Sigmoid colon (tissue), 7 donors: ENCODE measurements at places on chromosomes 7 and 10. TPM values are rescaled to one million over a fixed set of nuclear protein-coding genes. Genes with fewer than 3 reads are reported as not detected.

GRM8 gene
- 0.55 TPM for total RNA-seq

SPDYE2B gene
- not detected for total RNA-seq

THSD7A gene
- total RNA-seq: 5.0 TPM

FKBP6 gene
- total RNA-seq: not detected

DIP2C gene
- total RNA-seq: 42.1 TPM

SPDYE6 gene
- not detected for total RNA-seq

TUBAL3 gene
- total RNA-seq: not detected

DNA sequence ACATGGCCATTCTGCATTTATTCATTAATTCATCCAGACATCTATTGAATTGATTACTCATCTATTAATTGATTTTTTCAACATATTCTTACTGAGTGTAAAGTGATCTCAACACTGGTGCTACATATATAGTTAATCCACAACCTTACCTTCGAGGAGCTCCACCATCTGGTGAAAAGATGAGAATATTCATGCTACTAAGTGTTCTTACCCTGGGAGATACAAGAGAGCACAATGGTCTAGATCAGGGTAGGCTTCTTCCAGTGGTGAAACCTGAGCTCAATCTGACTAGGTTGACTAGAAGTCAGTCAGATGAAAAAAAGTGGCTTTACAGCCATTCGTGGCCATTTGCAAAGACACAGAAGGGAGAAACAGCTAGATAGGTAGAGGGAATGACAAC is 507.4 kb downstream of the ANKRD7 start:
- no peaks in the 10 kb centered on the region for H3K4me1 ChIP-seq
- no peak overlapping the region for H3K4me3 ChIP-seq
- no peaks in the 10 kb centered on the region for H3K27me3 ChIP-seq
- H3K27ac ChIP-seq: no peak overlapping the region

DNA sequence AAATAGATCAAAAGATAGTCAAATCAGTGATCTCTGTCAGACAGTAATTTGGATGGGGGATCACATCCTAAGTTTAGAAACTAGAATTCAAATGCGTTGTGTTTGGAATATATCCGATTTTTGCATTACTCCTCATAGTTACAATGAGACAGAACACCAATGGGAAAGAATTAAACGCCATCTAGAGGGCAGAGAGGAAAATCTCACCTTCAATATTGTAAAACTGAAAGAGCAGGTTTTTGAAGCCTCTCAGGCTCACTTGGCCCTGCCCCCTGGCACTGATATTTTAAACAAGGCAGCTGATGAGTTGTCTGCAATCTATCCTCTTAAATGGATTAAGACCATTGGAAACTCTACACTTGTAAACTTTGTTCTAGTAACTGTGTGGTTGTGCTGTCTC is 17.7 kb downstream of the FRG2B start:
- H3K36me3 ChIP-seq: no peaks in the 10 kb centered on the region
- no peak for DNase-seq
- H3K27me3 ChIP-seq: no peaks in the 10 kb centered on the region
- H3K4me3 ChIP-seq: no peak overlapping the region

GRCh38 chr7:95330204-95330960 is 6.0 kb upstream of the PON1 start:
- no peak overlapping the region for H3K27ac ChIP-seq
- H3K4me1 ChIP-seq: no peaks in the 10 kb centered on the region
- no peaks in the 10 kb centered on the region for H3K27me3 ChIP-seq
- DNase-seq: no peak

DNA sequence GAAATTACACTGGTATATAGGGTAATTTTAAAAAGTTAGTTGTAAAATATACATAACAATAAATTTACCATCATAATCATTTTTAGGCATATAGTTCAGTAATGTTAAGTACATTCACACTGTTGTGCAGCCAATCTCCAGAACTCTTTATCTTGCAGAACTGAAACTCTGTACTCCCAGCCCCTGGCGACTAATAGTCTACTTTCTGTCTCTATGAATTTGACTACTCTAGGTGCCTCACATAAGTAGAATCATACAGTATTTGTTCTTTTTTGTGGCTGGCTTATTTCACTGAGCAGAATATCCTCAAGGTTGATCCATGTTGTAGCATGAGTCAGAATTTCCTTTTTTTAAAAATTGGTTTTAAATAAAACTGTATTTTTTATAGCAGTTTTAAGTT is 41.4 kb downstream of the NRF1 start:
- no peak overlapping the region for H3K4me3 ChIP-seq
- H3K4me1 ChIP-seq: no peaks in the 10 kb centered on the region
- no peaks in the 10 kb centered on the region for H3K27me3 ChIP-seq
- DNase-seq: no peak
- H3K36me3 ChIP-seq: peaks cover 3% of the 10 kb centered on the region
- H3K27ac ChIP-seq: no peak overlapping the region

GRCh38 chr10:95411635-95412034 is 120.8 kb upstream of the PDLIM1 start:
- H3K4me3 ChIP-seq: no peak overlapping the region
- H3K4me1 ChIP-seq: peaks cover 92% of the 10 kb centered on the region
- H3K36me3 ChIP-seq: peaks cover 11% of the 10 kb centered on the region
- no peaks in the 10 kb centered on the region for H3K27me3 ChIP-seq

GRCh38 chr10:30493609-30494530 is 59.9 kb downstream of the MAP3K8 start:
- H3K27me3 ChIP-seq: no peaks in the 10 kb centered on the region
- peaks cover 23% of the 10 kb centered on the region for H3K4me1 ChIP-seq
- no peak overlapping the region for H3K4me3 ChIP-seq
- H3K27ac ChIP-seq: no peak overlapping the region
- no peaks in the 10 kb centered on the region for H3K36me3 ChIP-seq

GRCh38 chr7:11557627-11558026 is 274.4 kb downstream of the THSD7A start:
- no peaks in the 10 kb centered on the region for H3K4me1 ChIP-seq
- H3K36me3 ChIP-seq: no peaks in the 10 kb centered on the region
- H3K27me3 ChIP-seq: no peaks in the 10 kb centered on the region
- H3K27ac ChIP-seq: no peak overlapping the region
- H3K4me3 ChIP-seq: no peak overlapping the region

DNA sequence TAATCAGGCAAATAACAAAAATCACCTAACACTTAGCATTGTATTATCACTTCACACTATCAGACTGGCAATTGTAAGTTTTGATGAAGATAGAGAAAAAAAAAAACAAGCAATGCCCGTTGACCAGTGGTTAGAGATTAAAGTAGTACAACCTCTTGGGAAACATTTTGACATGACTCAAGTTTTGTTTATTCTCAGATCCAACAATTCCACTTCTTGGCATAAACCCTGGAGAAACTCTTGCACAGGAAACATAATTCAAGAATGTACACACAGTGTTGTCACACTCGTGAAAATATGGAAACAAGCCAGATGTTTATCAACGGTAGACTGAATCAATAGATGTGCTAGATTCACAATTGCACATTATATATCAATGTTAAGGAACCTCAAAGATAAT is 37.2 kb downstream of the FRMD4A start:
- H3K4me1 ChIP-seq: no peaks in the 10 kb centered on the region
- no peaks in the 10 kb centered on the region for H3K36me3 ChIP-seq
- H3K27me3 ChIP-seq: no peaks in the 10 kb centered on the region
- no peak overlapping the region for H3K4me3 ChIP-seq
- DNase-seq: no peak

DNA sequence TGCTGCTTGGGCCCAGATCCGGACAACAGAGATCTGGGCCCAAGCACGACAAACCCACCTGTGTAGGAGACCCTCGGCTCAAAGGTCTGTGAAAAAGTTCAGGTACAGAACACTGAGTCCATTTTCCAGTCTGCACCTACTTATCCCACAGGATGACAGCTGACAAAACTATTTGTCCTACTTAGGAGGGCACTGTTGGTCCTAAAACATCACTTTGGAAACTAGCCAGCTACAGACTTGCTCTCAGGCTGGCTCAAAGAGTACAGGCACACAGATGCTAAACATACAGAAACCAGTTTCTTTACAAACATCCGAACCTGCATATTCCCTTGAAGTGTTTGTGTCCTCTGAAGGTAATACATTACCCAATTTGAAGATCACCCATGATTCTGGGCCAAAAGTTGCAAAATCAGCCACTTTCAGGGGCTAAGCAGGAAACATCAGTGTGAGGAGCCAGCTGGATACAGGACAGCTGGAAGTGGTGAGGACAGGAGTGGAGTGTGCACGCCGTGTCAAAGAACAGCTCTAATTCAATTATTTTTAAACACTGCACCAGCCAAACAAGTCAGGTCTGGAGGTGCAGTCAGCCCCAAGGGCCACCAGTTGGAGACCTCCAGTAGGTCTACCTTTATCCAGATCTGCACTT is 88.5 kb downstream of the NOC3L start:
- H3K36me3 ChIP-seq: no peaks in the 10 kb centered on the region
- DNase-seq: peak; percentile 85
- no peaks in the 10 kb centered on the region for H3K27me3 ChIP-seq
- H3K27ac ChIP-seq: peak overlapping the region; percentile 59

DNA sequence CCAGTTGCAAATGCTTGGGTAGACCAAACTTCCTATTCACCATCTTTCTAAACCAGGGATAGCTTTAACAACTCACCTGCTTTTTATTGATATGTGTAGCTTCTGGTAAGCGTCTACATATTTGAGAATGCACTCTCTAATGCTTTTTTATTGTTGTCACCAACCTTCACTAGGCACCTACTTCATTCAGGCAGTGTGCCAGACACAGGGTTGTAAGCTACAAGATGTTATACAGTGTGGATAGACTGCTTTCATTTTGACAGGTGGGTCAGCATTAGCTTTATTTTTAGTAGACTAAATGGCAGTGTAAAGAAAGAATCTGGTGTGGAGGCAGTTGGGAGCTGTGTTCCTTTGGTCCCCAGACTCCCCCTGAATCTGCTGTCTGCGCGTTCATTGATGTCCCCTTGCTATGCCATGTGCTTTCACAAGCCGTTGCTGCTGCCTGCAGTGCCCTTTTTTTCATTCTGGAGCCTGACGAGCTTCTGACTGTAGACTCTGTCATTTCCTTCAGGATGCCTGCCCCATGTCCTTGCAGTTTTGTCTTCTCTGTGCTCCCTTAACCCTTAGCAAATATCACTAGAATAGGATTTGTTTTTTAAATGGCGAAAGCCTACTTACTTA is 32.1 kb downstream of the NRF1 start:
- no peaks in the 10 kb centered on the region for H3K27me3 ChIP-seq
- H3K4me3 ChIP-seq: no peak overlapping the region
- DNase-seq: no peak
- H3K4me1 ChIP-seq: no peaks in the 10 kb centered on the region
- H3K36me3 ChIP-seq: no peaks in the 10 kb centered on the region

GRCh38 chr10:60517805-60518204 is 128.1 kb upstream of the ANK3 start:
- no peaks in the 10 kb centered on the region for H3K27me3 ChIP-seq
- no peaks in the 10 kb centered on the region for H3K36me3 ChIP-seq
- no peak for DNase-seq
- no peak overlapping the region for H3K4me3 ChIP-seq
- H3K27ac ChIP-seq: no peak overlapping the region

GRCh38 chr7:23469961-23470250 is 385 bp downstream of the IGF2BP3 start:
- no peak for DNase-seq
- peak overlapping the region; percentile 41 for H3K4me3 ChIP-seq
- H3K27me3 ChIP-seq: peaks cover 86% of the 10 kb centered on the region
- H3K27ac ChIP-seq: no peak overlapping the region

DNA sequence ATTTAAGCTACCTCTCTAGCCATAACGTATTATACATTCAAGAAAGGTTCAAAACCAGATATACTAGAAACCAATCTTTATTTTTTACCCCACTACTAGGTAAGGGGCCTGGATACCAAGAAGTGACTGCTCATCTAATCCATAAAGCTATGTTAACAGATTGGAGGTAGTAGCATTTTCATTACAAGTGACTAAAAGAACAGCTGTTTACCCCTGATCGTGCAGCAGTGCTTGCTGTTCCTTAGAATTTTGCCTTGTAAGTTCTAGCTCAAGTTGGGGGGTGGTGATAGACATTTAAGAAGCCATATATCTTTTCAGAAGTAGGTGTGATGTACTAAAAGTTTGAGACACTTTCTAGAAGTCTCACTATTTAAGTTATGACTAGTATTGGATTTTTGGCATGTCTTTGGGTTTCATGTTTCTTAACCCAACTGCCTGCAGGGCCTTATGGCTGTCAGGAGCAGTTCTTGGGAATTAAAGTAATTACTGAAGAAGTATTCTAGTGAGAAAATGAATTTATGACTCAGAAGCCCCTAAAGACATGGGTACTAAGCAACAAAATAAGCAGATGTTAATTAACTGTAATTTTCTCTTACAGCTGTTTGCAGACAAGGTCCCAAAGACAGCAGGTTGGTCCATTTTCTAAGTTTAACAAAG is 2.3 kb downstream of the PPIA start:
- H3K27me3 ChIP-seq: no peaks in the 10 kb centered on the region
- peak overlapping the region; percentile 100 for H3K27ac ChIP-seq
- H3K36me3 ChIP-seq: peaks cover 41% of the 10 kb centered on the region
- no peak overlapping the region for H3K4me3 ChIP-seq
- H3K4me1 ChIP-seq: peaks cover 26% of the 10 kb centered on the region

DNA sequence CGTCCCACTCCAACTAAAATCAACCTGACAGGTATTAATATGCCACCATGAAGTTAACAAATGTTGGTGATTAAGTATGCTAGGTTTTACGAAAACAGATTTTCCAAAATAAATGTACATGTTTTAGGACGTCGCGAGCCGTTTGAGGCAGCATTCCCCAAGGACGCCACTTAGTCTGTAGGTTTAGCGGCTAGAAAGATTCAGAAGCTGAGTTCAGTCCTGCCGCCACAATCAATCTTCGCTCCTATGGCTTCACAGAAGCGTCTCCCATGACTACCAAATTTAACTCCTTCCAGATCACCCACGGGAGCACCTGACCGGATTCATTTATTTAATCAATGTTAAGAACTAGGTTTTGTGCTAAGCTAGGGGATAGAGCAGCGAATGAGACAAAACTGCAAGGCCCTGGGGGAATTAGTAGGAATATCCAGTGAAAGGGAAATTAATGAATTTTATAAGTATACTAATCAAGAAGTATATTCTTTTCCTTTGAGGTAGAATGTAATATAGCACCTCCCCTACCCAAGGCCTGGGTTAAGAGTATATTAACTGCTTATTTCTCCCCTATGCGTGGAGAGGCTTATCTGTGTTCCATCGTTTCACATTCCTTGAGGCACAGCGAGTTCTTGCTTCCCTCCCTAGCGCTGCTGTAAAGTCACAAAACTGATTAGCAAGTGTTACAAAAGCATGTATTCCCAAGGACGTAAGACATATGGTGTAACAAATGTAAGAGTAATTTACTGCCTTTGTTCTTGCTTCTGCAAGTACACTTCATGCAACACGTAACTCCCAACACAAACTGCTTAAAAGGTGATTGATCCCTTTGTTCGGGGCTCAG is 994 bp upstream of the CYP51A1 start:
- H3K27ac ChIP-seq: peak overlapping the region; percentile 92
- H3K4me1 ChIP-seq: peaks cover 14% of the 10 kb centered on the region
- peak overlapping the region; percentile 91 for H3K4me3 ChIP-seq
- no peaks in the 10 kb centered on the region for H3K27me3 ChIP-seq
